ENCODE measurements at places on chromosomes 4 and X.

DNA sequence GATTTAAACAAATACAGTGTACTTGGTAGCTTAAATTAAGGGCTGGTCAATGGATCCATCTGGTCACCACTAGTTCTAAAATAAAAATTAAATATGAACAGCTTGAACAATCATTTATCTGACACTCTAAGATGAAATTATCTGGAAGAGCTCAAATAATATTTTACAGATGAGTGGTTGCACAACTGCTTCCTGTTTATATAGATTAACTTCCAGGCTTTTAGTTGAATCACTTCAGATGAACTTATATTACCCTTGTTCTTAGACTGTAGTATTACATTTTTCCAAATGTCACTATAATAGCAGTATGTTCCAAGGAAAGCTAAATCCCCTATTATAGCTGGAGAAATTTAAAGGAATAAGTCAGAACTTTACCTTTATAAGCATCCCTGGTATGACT, 92.4 kb upstream of the SMIM10 start:
- DNase-seq, result no peak

GRCh38 chrX:1928805-1929204, 313.9 kb downstream of the ASMT start:
- DNase-seq, result no peak

DNA sequence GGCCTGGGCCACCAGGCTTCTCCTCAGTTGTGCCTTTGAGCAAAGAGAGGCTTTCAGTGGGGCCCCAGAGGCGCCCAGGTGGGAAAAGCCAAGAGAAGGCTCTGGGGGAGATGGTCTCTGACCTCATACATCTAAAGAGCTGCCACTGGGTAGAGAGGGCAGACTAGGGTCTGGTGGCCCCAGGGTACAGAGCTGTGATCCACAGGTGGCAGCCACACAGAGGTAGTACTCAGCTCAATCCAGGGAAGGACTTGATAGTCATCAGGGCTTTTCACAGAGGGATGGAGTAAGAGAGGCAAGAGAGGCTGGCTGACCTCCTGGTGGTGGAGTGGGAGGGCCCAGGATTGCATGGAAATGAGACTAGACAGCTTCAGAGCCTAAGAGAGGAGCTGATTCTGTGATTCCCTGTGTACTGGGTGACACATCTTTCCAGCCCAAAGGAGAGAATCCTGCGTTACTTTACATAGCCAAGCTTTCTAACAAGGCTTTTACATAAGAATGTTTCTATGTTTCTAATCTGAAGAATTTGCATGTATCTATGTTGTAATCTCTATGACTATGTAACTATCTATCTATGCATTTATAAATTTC, 53.2 kb upstream of the PJA1 start:
- no peak for DNase-seq

DNA sequence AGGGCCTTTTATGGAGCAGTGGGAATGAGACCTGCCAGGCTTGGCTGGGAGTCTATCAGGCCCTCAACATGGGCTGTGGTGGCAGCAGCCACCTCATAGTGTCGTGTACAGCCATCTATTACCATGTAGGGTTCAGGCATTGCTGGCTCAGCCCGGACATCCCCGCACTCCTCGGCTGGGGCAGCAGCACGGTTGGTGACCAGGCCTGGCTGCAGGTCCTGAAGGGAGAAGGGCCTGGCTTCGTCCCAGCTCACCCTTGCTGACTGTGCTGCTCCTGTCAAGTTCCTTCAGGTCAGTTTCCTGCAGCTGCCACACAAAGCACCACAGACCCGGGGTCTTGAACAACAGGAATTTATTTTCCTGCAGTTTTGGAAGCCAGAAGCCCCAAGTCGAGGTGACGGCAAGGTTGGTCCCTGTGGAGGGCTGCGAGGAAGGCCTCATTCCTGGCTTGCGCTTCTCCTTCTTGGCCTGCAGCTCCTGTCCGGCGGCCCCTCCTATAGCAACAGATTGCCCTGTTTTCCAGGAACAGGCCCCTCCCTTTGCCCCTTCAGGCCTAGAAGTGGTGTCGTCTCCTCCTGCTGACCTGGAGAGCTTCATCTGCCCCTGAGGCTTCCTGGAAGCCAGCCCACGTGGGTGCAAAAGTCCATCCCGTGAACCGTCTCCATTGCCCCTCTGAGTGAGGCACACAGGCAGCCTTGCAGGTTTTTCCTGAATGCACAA, 25.2 kb upstream of the SORCS2 start:
- no peak for DNase-seq

DNA sequence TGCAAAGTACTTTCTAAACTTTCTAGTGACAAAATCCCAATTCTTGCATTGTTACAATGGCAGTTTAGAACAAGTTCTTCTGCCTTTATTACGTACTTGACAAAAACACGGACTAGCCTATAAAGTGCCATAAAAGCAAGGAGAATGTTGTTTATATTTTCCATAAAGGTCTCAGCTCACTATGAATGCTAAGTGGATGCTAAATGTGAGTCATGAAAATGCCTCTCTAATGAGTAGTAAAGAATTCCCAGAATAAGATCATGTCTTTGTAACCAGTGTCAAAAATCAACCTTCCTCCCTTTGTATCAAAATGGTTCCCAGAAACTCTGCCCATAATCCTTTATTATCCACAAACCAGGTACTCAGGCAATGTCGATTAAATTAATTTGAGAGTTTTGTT, 539.8 kb upstream of the SLIT2 start:
- no peak for DNase-seq

DNA sequence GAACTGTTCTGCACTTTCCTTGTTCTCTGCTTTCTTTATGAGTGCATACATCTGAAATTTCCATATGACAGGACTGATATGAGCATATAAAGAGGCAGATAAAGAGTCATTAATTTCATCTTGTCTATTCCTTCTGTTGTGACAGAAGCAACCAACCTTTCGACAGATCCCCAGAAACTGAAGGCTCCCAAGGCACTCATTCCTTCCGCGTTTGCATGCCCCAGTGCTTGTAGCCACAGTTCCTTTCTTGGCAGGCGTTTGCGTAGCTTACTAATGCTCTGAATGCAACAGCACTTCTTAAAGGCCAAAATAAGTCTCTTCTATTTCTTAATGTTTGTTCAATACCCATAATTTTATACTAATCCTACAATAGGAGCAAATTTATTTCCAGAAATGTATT, 94.0 kb upstream of the TBL1X start:
- no peak for DNase-seq

- DNase-seq, result no peak
Observed at GRCh38 chr4:159111416-159111815, 8.5 kb downstream of the RAPGEF2 start.

DNA sequence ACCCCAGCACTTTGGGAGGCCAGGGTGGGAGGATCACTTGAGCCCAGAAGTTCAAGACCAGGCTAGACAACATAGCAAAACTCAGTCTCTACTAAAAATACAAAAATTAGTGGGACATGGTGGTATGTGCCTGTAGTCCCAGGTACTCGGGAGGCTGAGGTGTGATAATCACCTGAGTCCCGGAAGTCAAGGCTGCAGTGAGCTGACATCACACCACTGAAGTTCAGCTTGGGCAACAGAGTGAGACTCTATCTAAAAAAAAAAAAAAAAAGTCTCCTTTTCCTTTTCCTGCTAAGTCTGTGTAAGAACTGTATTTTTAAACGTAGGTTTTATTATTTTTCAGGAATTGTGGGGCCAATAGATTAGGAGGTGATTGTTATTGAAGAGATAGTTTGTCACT, 356.7 kb downstream of the ARHGAP24 start:
- no peak for DNase-seq

GRCh38 chr4:143555676-143556075, 42.2 kb downstream of the SMARCA5 start:
- DNase-seq, result no peak

GRCh38 chr4:110527156-110527555, 51.2 kb downstream of the ENPEP start:
- DNase-seq, result no peak

DNA sequence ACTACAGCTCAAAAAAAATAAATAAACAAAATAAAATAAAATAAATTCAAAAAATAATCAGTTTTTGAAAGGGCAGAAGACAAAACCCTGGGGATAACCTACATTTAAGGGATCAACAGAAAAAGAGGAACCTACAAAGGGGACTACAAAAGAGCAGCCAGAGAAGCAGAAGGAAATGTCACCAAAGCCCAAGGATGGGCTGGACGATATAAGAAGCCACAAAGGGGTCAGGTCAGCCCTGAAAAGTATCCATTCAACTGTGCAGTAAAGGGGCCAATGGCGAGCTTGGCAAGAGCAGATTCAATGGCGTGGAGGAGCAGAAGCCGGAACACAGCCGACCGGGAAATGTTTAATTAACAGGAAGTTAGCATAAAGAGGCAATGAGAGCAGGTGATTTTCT, 16.9 kb downstream of the ACOT9 start:
- no peak for DNase-seq

DNA sequence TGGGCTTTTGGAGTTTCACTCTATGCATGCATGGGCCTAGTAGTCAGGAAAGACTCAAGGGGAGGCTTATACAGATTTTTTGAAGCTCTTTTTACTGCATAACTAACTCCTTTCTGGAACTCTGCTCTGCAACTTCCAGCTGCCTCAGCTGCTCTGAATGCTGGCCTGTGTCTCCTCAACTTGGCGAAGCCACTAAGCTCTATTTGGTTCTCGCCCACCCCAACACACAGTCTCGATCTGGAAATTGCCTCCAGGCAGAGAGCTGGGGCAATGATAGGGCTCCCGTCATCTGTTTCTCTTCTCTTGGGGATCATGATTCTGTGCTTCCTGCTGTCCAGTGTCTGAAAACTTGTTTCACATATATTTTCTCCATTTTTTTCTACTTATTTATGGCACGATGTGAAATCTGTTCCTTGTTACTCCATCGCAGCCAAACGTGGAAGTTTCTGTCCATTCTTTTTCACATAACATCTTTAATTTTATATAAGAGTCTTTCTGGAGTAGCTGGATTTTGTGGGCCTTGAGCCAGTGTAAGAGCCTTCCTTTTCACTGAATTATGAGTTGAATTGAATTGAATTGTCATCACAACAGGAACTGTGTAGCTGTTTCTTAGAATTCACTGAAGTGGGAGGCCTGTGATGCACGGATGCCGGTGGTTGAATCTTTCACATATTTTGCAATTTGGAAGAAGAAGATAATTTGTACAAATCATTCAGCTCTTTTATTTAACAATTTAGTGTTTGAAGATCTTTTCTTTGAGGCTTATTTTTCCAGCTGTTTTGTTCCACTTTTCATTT, 9.0 kb downstream of the ZNF275 start:
- DNase-seq, result no peak

GRCh38 chr4:24471486-24472160, 112.7 kb downstream of the DHX15 start:
- DNase-seq, result no peak

DNA sequence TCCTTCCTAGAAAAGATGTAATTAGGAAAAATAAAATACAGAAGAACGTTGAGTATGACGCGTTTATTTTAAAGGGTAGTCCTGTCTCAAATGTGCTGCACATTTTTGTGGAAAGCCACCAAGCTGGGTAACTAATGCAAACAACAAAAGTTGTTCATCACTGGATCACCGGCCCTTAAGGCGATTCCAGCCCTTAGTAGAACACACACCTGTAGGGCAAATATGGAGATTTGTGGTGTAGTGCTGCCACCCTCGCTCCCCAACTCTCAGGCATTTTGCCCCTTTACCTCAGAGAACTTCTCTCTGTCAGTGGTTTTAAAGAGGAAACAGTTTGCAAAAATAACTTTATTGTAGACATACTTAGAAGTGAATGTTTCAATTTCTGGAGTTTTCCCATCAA, 1.9 kb downstream of the TBL1X start:
- no peak for DNase-seq

DNA sequence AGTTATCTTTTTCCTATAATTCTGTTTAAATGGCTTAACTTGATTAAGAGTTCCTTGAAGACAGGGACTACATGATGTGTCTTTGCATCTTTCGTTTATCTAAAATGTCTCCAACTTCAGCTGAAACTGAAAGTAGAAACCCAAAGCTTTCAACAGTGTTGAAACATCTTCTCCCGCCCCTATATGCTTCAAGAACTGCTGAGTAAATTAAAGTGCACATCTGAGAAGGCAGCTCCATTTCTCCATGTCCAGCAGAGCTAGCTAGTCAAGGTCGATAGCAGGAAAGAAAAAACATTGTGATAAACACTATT, 185.7 kb upstream of the TBL1X start:
- no peak for DNase-seq

DNA sequence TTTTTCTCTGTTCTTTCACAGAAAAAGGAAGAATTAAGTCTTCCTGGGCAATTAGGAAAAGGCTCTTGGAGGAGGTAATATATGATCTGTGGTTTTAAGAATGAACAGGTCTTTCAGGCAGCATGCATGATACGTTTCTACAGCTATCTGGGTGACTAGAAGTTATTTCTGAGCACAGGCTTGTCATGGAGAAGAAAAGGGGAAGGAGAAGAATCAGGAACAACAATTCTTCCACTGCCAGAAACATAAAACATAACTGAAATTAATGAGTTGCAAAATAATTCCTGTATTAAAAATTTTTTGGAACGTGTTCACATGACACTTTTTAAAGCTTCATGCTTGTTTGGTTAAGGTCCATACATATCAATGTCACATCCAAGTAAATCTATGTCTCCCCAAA, 17.7 kb upstream of the STIM2 start:
- no peak for DNase-seq

DNA sequence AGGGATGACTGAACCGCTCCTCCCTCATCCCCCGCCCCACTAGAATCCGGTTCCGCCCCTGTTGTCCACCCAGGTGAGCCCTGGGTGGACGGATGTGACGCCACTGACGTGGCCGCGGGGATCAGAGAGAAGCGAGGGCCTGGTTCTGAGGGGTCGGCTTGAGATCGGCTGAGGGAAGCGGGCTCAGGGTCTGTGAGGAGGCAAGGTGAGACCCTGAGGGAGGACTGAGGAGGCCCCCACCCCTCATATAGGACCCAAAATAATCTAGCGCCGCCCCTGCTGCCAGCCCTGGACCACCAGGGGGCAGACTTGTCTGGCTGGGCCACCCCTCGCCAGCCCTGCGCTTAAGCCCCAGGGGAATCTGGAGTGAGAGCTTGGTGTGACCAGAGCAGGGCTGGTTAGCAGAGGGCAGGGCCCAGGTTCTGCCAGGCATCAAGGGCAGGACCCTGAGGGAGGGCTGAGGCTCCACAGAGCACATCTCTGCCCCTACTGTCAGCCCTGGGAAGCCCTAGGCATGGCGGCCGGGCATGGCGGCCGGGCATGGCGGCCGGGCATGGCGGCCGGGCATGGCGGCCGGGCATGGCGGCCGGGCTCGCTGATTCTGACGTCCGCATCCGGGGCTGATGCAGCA, at the start of gene MAGEA8:
MAGEA8 (plus strand) TSS at position 103 of the 631 bp plus-strand sequence. CDS start 3,090 bp downstream, outside the sequence.
- DNase-seq, result no peak

- no peak for DNase-seq
Observed at GRCh38 chr4:37960098-37960497, at the start of gene PTTG2. PTTG2 (plus strand) TSS chr4:37960398; CDS start chr4:37960435, 37 bp downstream.
